ENCODE measurements at places on chromosomes 2 and 18. TPM values are rescaled to one million over a fixed set of nuclear protein-coding genes. Genes with fewer than 3 reads are reported as not detected.

DNA sequence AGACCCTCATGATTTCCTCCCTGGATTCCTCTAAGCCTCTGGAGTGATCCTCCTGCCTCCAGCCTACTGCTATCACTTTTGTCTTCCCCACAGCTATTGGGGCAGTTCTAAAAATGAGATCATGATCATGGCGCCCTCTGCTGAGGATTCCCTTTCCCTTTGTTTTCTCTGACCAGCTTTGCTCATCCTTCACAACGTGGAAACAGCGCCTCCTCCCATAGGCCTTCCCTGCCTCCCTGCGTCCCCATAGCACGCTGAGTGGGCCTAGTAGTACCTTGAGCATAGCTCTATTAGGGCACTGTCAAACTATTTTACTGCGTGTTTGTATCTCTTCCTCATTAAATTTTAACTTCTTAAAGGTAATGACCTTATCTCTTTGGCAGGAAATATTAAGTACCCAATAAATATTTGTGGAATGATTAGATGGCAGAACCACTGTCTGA is 207.0 kb upstream of the FANCL start:
- peak; percentile 44 for DNase-seq

GRCh38 chr2:41145066-41145465 is 693.2 kb upstream of the SLC8A1 start:
- DNase-seq = no peak

- DNase-seq = no peak
Observed at GRCh38 chr2:234919711-234920110, 32.1 kb upstream of the SH3BP4 start.

DNA sequence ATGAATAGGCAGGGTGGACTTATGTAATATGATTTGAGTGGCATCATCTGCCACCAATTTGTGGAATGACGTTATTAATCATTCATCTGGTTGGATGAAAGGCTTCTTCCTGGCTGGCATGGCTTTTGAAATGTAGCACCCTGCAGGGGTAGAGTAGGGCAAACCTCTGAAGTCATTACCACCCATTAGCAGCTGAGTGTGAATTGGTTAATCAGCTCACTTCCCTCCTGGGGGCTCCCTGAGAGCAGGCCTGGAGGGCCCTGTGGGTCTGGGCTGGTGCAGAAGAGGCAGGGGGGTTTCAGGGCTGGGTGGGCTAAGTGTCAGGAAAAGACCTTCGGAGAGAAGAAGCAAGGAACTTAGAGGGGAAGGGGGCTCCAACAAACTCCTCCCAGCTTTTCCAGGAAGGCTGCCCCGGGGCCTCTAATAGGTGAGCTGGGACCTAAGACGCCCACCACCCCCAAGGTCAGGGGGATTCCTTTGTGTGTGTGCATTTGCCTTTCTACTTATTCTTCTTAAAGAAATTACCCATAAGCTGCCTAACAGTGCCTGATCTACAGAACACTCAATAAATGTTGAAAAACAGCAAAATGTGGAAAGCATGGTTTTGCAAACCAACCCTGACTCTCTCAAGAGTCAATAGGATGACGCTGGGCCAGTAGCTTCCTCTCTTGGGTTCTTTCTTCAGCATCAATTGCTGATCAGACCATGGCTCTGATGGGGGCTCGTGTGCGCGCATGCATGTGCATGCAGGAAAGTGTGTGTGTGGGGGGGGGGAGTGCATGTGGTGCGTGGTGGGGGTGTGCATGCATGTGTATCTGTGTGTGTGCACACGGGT is 49.7 kb upstream of the ZNF516 start:
- DNase-seq = no peak

MYO5B gene
- not detected for total RNA-seq

AKAIN1 gene
- not detected for total RNA-seq

FAM228A gene
- total RNA-seq = not detected

L3MBTL4 gene
- total RNA-seq = not detected

RUFY4 gene
- total RNA-seq = 0.81 TPM
